ENCODE measurements at places on chromosomes 4 and X.

DNA sequence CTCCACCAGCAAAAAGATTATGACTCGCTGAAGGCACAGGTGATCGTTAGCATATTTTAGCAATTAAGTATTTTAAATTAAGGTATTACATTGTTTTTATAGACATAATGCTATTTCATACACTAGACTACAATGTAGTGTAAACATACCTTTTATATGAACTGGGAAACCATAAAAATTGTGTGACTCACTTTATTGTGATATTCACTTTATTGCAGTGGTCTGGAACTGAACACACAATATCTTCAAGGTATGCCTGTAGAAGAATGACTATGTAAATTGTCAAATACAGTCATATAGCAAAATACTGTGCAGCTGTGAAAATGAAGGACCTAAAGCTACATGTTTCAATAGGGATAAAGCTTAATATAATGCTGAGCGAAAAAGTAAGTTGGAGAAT lies 26.6 kb upstream of the MAML3 start:
- DNase-seq, result no peak

DNA sequence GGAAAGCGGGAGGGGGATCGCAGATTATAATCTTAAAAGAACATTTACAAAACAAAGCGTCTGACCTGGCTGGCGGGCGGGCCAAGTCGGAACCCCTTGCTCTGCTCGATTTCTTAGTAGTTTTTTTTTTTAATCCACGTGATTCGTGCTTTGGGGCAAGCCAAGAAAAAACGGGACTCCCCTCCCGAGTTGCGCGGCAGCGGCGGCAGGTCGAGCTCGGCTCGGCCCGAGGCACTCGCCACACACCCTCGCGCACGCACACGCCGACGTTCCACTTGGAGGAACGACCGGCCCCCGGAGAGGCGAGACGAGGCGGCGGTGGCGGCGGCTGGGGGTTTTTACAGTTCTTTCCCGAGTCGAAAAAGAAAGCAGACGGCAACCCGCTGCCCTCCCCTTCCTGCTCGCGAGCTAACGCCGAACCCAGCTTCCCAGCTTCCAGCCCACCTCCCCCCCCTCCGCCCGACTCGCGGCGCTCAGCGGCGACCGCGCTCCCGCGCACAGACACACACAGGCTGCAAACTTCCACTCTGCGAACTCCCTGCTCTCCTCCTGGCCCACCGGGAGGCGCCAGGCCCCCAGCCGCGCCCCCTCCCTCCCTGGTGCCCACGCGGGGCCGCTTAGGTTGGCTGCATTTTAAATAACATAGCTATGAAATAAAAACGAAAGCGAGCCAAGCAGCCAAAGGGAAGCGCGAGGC lies 1.2 kb downstream of the BCOR start:
- peak; percentile 38 for DNase-seq

DNA sequence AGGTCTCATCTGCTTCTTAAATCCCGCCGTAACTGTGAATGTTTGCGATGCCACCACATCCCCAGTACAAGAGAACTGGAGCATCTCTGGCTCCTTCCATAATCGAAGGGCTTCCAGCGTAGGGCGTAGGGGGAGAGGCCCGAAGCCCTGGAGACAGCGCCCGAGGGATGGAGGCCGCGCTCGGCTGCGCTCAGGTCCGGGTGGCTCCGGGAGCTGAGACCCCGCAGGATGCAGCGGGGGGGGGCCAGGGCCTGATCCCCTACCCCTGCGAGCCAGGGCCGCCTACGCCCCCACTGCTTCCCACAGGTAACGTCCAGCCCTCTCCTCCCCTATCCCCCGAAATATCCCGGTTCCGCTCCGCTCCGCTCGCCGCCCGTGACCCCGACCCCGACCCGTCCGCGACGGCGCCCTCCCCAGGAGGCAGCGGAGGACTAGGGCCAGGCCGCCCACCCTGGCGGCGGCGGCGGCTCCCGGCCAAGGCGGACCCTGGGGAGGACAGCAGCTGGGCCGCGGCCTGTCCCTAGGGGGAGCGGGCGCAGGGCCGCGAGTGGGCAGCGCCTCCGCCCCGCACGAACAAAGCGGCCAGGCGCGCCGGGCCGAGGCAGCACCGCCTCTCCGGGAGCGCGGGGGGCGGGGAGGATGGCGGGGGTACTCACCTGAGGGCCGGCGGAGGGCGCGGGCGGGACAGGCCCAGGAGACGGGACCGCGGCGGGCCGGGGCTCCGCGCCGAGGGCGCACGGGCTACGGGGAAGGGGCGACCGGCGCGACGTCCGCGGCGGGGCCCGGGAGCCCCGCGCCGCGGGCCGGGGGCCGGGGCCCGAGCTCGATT lies 723 bp downstream of the WDFY3 start:
- DNase-seq, result peak; percentile 41

GRCh38 chrX:104166735-104167436 lies 633 bp downstream of the FAM199X start:
- no peak for DNase-seq

DNA sequence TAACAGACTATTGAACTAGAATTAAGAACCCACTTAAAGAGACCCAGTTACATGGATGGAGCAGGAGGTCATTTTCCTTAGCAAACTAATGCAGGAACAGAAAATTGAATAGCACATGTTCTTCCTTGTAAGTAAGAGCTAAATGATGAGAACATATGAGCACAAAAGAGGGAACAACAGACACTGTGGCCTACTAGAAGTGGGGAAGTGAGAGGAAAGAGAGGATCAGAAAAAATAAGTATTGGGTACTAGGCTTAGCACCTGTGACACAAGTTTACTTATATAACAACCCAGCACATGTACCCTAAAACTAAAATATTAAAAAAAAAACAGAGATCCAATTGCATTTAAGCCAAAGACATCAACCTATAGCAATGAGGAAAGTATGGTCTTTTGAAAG lies 26.2 kb downstream of the ARAP2 start:
- no peak for DNase-seq
